ENCODE measurements at places on chromosomes 5 and 9. TPM values are rescaled to one million over a fixed set of nuclear protein-coding genes. Genes with fewer than 3 reads are reported as not detected.

- H3K36me3 ChIP-seq: no peaks in the 10 kb centered on the region
- H3K4me3 ChIP-seq: peak overlapping the region; percentile 38
- peaks cover 24% of the 10 kb centered on the region for H3K4me1 ChIP-seq
- peak overlapping the region; percentile 5 for H3K27ac ChIP-seq
- no peaks in the 10 kb centered on the region for H3K27me3 ChIP-seq
- DNase-seq: peak; percentile 48
These were observed 4.6 kb downstream of the NRG2 start for GRCh38 chr5:140038373-140038957.

DNA sequence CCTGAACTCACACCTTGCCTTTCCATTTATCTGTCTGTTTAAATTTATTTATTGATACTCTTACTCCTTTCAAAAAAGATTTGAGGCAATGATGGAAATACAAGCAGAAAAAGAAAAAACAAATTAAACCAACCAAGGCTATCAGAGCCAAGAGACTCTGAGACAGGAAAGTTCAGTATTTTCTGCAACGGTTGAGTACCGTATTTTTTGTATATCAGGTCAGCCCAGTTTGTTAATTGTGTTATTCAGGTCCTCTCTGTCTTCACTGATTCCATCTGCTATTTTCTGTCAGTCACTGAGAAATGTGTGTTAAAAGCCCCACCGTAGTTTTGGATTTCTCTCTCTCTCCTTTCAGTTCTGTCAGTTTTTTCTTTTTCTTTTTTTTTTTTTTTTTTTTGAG, 134.5 kb upstream of the SMIM23 start:
- no peak for DNase-seq
- no peak overlapping the region for H3K4me3 ChIP-seq
- H3K4me1 ChIP-seq: peaks cover 13% of the 10 kb centered on the region

DNA sequence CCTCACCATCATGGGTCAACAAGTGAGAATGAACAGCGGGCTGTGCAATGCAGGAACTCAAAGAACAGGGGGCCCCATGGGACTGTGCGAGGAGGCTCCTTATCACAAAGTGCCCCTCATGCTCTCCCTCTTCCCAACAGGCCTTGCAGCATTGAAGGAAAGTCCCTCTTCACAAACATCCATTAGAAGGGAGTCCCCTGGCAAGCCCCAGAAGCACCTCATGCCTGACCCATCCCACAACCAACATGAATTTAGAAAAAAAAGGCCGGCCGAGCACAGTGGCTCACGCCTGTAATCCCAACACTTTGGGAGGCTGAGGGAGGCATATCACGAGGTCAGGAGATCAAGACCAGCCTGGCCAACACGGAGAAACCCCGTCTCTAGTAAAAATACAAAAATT, 122.6 kb upstream of the FSTL4 start:
- H3K27ac ChIP-seq: peak overlapping the region; percentile 78
- peak; percentile 13 for DNase-seq
- H3K4me3 ChIP-seq: no peak overlapping the region
- no peaks in the 10 kb centered on the region for H3K36me3 ChIP-seq
- no peaks in the 10 kb centered on the region for H3K27me3 ChIP-seq

- no peaks in the 10 kb centered on the region for H3K36me3 ChIP-seq
- DNase-seq: no peak
- no peak overlapping the region for H3K27ac ChIP-seq
- H3K27me3 ChIP-seq: no peaks in the 10 kb centered on the region
These were observed 220.7 kb upstream of the TMEM161B start for GRCh38 chr5:88489364-88489763.

Gene COMMD10
- total RNA-seq: 27.0 TPM

GRCh38 chr9:116939614-116940013, 252.5 kb downstream of the TRIM32 start:
- H3K27ac ChIP-seq: no peak overlapping the region
- H3K4me3 ChIP-seq: no peak overlapping the region
- H3K27me3 ChIP-seq: no peaks in the 10 kb centered on the region
- no peaks in the 10 kb centered on the region for H3K36me3 ChIP-seq

GRCh38 chr5:99998319-99998718, 536.9 kb upstream of the FAM174A start:
- H3K27me3 ChIP-seq: no peaks in the 10 kb centered on the region
- DNase-seq: no peak
- H3K4me1 ChIP-seq: no peaks in the 10 kb centered on the region
- no peak overlapping the region for H3K27ac ChIP-seq
- H3K4me3 ChIP-seq: no peak overlapping the region

DNA sequence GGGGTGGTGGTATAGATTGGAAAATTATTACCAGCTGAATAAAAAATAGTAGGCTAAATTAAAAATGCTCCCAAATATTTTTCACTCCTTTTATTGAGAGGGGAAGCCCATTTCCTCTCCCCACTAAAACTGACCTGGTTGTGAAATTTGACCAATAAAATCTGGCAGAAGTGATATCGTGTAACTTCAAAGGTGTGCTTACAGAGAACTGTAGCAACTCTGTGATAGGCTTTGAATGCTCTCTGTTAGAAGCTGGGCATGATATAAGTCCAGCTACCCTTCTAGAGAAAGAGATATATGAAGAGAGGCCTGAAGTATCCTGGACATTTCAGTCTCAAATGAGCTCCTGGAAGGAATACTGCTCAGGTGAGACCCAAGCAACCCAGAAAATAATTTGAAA, 10.2 kb upstream of the RFK start:
- H3K4me3 ChIP-seq: no peak overlapping the region
- no peak for DNase-seq
- H3K36me3 ChIP-seq: no peaks in the 10 kb centered on the region
- peaks cover 5% of the 10 kb centered on the region for H3K4me1 ChIP-seq

Gene PPP3R2
- not detected for total RNA-seq

Gene MTMR12
- total RNA-seq: 38.6 TPM

DNA sequence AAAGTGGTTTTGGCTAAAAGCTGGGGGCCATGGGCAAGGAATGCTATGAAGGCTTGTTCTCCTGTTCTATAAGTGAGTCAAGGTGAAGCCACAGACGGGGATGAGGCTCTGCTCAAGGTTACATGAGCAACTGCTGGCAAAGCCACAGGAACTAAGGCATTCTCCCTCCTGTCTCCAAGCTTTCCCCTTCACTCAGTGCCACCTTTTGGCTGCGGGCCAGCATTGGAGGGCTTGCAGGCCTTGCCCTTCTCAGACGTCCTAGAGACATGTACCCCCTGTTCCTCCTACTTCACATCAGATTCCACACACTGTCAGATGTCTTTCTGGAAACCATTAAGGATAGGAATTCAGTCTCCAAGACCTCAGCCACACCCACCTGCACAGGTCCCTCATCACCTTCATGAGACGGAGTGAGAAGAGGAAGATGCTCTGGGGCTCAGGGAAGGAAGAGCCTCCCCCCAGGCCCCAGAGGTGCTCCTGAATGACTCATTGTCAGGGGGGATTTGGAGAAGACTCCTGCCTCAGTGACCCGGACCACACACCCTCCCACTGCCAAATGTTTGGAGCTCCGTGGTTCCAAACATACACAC, 20.5 kb upstream of the MEIKIN start:
- no peak overlapping the region for H3K4me3 ChIP-seq
- H3K27ac ChIP-seq: no peak overlapping the region
- DNase-seq: no peak
- no peaks in the 10 kb centered on the region for H3K36me3 ChIP-seq
- H3K4me1 ChIP-seq: no peaks in the 10 kb centered on the region

DNA sequence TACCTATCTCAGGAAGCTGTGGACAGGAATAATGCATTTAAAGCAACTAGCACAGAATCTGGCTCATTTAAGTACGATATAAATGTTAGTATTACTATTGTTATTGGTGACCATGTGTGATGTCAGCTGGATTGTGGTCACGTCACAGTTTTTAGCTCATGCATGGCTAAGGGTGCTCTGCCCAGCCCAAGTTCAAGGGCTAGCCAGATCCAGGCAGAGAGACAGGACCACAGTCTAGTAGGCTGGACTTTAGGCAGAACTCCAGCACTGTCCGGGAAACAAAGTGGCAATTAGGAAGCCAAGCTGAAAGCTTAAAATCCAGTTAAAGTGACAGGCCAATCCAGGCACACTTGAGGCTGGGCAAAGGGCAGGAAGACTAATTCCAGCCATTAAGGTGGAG, 273.6 kb downstream of the ADAMTSL1 start:
- no peak overlapping the region for H3K4me3 ChIP-seq
- no peaks in the 10 kb centered on the region for H3K27me3 ChIP-seq
- H3K27ac ChIP-seq: no peak overlapping the region
- no peak for DNase-seq
- no peaks in the 10 kb centered on the region for H3K36me3 ChIP-seq

Gene SLC36A2
- not detected for total RNA-seq

GRCh38 chr9:108950168-108950567, 16.0 kb downstream of the ABITRAM start:
- peaks cover 20% of the 10 kb centered on the region for H3K4me1 ChIP-seq
- H3K27ac ChIP-seq: peak overlapping the region; percentile 45
- DNase-seq: peak; percentile 85
- no peaks in the 10 kb centered on the region for H3K27me3 ChIP-seq

DNA sequence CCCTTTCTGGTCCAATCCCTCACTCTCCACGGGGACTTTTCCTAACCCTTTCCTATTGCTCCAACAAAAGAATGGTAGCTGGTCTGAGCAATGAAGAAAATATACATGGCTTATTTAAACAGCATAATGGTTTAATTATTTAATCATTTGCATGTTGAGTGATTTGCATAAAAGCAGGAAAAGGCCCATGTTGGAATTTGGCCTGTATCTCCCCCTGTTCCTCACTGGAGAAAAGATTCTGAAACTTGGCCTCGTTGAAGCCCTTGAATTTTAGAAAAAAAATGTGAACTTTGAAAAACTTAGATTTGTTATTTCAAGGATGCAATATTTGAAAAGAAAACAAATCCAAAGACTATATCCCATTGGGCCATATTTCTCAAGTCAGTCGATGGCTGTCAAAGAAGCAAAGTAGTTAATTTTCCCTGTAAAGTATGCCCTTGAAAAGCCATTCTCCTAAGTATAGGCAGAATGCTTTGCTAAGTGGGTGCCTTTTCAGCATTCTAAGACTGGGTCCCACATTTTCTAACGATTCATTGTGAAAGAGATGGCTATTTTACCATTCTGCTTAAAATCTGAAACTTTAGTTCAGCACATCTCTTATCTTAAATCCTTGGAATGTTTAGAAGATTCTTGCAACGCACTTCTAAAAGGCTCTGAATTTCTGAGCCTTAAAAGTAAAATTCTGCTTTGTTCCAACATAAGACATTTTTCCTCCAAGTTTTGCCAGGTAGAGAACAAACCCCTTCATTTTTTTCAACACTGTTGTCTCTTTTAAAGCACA, 428.8 kb downstream of the ARHGEF28 start:
- H3K27me3 ChIP-seq: peaks cover 2% of the 10 kb centered on the region
- no peaks in the 10 kb centered on the region for H3K4me1 ChIP-seq
- H3K27ac ChIP-seq: no peak overlapping the region

Gene BHMT2
- 0.76 TPM for total RNA-seq

- no peak overlapping the region for H3K27ac ChIP-seq
- H3K27me3 ChIP-seq: no peaks in the 10 kb centered on the region
- DNase-seq: no peak
- H3K36me3 ChIP-seq: no peaks in the 10 kb centered on the region
These were observed 71.8 kb downstream of the KIAA1958 start for GRCh38 chr9:112558476-112558875.

GRCh38 chr5:160930406-160930805, 78.4 kb upstream of the ATP10B start:
- no peaks in the 10 kb centered on the region for H3K36me3 ChIP-seq
- H3K4me3 ChIP-seq: no peak overlapping the region
- H3K27me3 ChIP-seq: no peaks in the 10 kb centered on the region
- DNase-seq: no peak
- no peaks in the 10 kb centered on the region for H3K4me1 ChIP-seq

DNA sequence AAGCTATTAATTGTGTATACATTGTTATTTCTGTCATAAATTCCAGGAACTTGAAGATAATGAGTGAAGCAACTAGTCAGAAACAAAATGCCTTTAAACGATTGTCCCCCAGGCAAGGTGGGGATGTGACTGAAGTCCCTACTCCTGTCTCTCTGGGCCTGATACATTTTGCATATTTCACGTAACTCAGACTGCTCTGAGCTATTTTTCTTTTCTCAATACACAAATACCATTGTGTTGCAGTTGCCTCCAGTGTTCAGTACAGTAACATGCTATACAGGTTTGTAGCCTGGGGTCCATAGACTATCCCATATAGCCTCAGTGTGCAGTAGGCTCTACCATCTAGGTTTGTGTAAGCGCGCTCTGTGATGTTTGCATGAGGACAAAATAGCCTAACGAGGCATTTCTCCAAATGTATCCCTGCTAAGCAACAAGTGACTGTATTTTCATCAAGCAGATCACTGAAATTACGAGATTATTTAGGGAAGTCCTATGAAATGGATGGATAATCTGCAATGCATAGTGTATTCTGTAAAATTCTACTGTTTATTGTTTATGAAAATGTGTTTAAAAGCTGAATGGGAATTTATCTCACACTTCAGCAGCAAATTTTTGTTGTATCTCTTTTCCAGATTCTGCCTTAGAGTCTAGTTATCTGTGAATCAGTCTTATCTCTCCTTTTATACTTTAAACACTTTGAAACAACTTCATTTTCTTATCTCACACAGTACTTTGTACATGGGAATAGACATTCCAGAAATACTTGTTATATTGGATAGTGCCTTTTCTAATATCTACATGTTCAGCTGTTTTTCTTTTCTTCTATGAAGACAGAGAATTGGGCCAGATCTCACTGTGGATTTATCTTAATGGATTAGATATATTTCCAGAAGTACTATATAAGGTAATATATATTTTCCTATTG, 150.5 kb downstream of the CD180 start:
- H3K36me3 ChIP-seq: peaks cover 4% of the 10 kb centered on the region
- no peak overlapping the region for H3K27ac ChIP-seq
- peaks cover 6% of the 10 kb centered on the region for H3K4me1 ChIP-seq
- no peak for DNase-seq

Gene SUSD3
- total RNA-seq: not detected

GRCh38 chr5:14164164-14165163, 21.3 kb downstream of the TRIO start:
- no peak overlapping the region for H3K4me3 ChIP-seq
- peak overlapping the region; percentile 88 for H3K27ac ChIP-seq
- no peaks in the 10 kb centered on the region for H3K36me3 ChIP-seq
- no peaks in the 10 kb centered on the region for H3K27me3 ChIP-seq

- H3K27me3 ChIP-seq: no peaks in the 10 kb centered on the region
- H3K4me3 ChIP-seq: no peak overlapping the region
- no peak overlapping the region for H3K27ac ChIP-seq
- DNase-seq: no peak
- H3K4me1 ChIP-seq: no peaks in the 10 kb centered on the region
These were observed 68.2 kb upstream of the STC2 start for GRCh38 chr5:173396311-173396993.

GRCh38 chr5:126852841-126853271, 75.9 kb downstream of the LMNB1 start:
- no peaks in the 10 kb centered on the region for H3K36me3 ChIP-seq
- no peak overlapping the region for H3K4me3 ChIP-seq
- peak; percentile 25 for DNase-seq

Data from endothelial cell of umbilical vein (primary cell).